ENCODE measurements at places on chromosomes 7 and 10. TPM values are rescaled to one million over a fixed set of nuclear protein-coding genes. Genes with fewer than 3 reads are reported as not detected.
A peak's percentile ranks its signal among the peaks of the same experiment; 100 is the strongest.

Gene GSDME
- 0.75 TPM for total RNA-seq

Gene HMX2
- not detected for total RNA-seq

DNA sequence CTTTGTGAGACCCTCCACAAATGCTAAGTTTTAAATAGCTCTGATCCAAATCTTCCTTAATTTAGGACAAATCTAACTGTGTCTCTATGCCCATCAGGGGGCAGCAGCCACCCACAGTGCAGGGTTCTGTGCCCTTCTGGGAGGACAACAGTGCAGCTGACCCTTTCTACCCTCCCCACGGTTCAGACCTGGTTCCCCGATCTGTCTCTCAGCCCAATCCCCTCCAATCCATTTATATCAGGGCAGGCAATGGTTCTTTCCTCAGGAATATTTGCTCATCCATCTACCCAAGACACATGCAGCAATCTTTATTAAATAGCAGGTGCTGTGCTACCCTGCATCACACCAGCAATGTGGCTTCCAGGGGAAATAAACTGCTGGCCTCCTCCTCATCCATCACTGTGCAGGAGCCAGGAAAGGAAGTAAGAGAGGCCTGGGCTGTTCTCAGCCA lies 4.0 kb upstream of the RBM28 start:
- DNase-seq = peak; percentile 33

DNA sequence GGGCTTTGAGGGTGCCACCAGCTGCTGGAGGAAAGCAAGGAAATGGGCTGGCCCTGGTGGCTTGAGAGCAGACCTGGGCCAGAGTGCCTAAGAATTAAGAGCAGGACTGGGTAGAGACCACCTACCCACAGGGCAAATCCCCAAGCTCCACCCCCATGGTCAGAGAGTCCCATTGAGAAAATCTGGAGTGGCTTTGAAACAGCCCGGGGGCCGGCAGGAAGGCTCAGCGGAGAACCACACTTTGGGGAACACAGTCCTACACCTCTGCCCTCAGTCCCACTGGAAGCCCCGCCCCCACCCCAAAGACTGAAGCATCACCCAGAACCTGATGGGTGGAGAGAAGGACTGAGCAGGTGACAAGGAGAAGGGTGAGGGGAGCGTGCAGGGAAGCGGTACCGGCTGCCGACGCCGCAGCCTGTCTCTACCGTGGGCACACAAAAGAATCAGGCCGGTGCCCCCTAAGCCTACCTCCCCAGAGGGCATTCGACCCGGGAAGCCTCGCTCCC lies 3.6 kb downstream of the SMARCD3 start:
- DNase-seq = no peak

DNA sequence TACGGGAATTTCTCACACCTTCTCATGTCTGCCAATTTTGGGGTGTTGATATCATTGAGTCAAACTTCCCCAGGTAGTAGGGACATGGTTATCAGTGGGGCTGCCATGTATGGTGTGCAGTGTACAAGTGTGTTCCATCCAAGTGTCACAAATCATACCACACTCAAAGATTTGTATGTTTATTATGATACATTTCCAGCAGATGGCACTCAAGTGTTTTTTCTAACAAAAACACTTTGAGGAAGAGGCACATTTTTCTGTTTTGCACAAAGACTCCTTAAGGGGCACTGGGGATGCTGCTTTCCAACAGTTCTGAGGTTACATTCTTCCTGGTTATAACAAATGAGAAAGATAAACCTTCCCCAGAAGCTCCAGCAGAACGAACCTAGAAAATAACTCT lies 414.5 kb downstream of the REEP3 start:
- DNase-seq = no peak

GRCh38 chr7:121546632-121547543 lies 150.8 kb upstream of the FAM3C start:
- no peak for DNase-seq

Gene KIN
- total RNA-seq = 8.6 TPM

DNA sequence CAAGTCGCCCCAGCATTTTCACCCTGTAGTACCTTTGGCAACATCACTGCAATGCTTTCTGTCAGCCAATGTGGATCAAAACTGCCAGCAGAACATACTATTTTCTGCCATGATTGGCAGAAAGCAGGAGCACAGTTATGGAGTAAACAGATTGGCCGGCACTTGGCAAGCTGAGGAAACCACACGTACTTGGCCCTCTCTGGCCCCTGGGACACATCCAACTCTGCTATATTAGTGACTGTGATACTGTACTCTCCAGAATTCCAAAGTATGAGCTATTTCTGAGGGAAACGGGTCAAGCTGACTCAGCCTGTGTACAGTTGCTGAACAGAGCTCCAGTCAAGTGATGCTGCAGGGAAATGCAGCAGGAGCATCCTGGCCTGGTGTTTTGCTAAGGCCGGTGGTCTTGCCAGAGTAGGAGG lies 39.8 kb upstream of the LANCL2 start:
- DNase-seq = no peak

Gene GIGYF1
- 70.3 TPM for total RNA-seq

DNA sequence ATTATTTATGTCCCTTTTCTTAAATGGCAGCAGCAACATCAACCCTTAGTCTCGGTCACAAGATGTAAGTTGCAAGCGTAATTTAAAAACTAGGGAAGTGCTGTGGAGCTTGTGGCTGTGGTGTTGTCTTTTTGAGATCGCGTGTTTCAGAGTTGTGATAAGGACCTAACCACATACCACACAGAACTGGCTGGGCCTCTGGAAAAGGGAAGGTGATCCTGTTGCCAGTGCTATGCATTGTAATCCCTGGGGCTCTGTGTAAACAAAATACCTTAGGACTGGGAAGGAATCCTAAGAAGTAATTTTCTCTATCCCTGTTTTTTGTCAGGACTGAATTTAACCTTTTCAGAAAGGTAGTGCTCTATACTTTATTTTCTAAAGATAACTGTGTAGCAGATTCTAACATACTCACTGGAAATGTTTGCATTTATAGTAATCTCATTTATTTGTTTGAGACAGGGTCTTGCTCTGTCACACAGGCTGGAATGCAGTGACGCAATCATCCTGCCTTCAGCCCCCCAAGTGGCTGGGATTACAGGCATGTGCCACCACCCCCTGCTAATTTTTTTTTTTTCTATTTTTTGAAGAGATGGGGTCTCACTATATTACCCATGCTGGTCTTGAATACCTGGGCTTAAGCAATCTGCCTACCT lies 60.4 kb downstream of the INPP5F start:
- DNase-seq = no peak

GRCh38 chr10:120184547-120185337 lies 272.3 kb upstream of the PLPP4 start:
- DNase-seq = no peak

- DNase-seq = no peak
Measured at GRCh38 chr10:35927341-35927740, 285.2 kb upstream of the FZD8 start.

- no peak for DNase-seq
Measured at GRCh38 chr7:80414331-80414730, 97.5 kb downstream of the GNAT3 start.

- no peak for DNase-seq
Measured at GRCh38 chr10:7159928-7160327, 250.9 kb downstream of the SFMBT2 start.

Measured in T-helper 17 cell (primary cell).